NCI-H1436 treated with DMSO at 0.1 percent for 48 hours (cell line): ENCODE measurements at places on chromosomes 6 and 20.

- no peak for DNase-seq
These were observed 47.6 kb upstream of the MYL9 start for GRCh38 chr20:36493801-36494114.

- no peak for DNase-seq
These were observed 129.3 kb upstream of the MLN start for GRCh38 chr6:33933101-33933500.

- DNase-seq = no peak
These were observed 610.5 kb downstream of the UTRN start for GRCh38 chr6:144895313-144896278.

- no peak for DNase-seq
These were observed 34.7 kb downstream of the GHRH start for GRCh38 chr20:37226889-37227288.

DNA sequence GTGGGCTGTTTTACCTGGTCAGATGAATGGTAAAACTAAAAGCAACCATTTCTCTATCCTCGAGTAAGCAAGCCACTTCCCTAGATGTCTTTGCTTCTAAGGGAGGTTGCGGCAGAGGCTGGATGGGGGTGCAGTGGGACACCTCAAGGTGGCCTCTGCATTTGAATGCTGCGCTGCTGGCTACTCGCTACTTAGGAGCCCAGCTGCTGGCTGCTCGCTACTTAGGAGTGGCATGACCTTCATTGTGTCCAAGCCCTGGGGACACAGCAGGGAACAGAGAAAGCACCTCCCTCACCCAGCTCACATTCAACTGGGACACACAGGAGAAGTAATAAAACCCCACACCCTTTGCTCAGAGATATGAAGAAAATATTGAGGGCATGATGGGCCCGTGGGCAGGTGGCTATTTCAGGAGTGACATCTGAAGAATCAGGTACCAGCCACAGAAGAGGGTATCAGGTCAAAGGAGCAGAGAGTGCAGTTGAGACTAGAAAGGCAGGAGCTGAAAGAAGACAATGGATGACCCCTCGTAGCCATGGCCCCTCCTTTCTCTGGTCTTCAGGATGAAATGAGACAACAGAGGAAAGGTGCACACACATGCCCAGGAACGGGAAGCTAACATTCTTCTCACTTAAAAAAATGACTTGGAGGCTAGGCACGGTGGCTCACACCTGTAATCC, 149.4 kb downstream of the ZMYND8 start:
- no peak for DNase-seq

- DNase-seq = no peak
These were observed 97.3 kb downstream of the GRIK2 start for GRCh38 chr6:101490857-101491256.

- DNase-seq = no peak
These were observed 54.5 kb downstream of the TRMT11 start for GRCh38 chr6:126040826-126041225.

- DNase-seq = no peak
These were observed 136.2 kb upstream of the GLP1R start for GRCh38 chr6:38912378-38912777.

- no peak for DNase-seq
These were observed 334.5 kb upstream of the NT5E start for GRCh38 chr6:85115376-85115775.

- no peak for DNase-seq
These were observed 15.9 kb upstream of the PEDS1 start for GRCh38 chr20:50169329-50169823.

GRCh38 chr20:57953638-57954037, 243.8 kb upstream of the PMEPA1 start:
- no peak for DNase-seq

DNA sequence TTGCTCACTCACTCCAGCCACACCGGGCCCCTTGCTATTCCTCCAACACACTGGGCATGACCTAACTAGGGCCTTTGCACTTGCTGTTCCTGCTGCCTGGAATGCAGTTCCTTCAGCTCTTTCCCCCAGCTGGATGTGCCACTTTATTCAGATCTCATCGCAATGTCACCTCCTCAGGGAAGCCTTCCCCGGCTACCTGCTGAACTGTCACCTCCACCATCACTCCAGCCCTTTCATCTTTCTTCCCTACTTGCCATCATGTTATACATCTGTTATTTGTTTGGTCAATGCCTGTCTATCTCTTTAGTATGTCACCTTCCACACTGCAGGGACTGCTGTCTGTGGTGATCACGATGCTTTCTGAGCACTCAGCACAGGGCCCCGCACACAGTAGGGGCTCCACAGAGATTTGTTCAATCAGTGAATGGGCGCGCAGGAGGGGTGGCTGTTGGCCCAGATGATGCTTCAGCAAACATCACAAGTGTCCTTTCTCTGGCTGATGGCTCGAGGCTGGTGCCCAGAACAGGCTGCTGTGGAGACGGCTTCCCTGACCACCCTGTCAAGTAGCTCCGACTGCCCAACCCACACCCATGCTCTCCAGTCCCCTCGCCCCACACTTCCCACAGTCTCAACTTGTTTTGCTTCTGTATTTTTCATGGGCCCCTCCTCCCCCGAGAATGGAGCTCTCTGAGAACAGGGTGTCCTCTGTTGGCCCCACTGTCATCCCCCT, 31.8 kb downstream of the CEBPB start:
- DNase-seq = no peak

DNA sequence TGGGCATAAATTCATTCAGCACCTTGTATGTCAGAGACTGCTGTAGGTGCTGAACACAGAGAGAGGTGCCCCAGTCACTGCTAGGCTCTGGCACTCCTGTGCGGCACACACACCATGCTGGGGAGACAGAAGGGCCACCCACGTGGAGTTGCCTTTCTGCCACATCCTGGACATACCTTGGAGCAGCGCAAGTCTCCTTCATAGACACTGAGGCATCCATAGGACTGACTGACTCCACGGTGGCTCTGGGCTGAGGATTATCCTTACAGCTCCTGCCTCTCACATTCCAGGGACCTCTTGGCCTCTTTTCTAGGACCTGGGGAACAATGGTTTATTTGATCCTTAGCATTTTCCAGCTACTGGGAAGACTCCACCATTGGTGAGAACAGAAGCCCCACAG, 26.0 kb upstream of the SLC22A23 start:
- no peak for DNase-seq
